ENCODE measurements at places on chromosomes 2 and 18.
A peak's percentile ranks its signal among the peaks of the same experiment; 100 is the strongest.

DNA sequence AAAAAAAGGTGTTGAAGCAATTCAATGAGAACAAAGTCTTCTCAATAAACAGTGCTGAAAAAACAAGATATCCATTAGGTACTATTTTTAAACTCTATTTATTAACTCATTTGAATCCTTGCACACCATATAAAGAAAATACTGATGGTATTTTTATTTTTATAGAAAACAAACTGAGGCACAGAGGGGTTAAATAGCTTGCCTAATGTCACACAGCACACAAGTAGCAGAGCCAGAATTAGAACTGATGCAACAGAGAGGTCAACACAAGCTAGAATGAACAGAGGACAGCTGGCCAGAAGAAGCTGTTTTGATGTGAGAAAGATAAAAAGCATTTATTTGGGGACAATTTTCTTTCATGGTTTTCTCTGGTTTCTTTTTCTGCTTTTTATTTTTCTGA lies 99.4 kb upstream of the RGPD4 start:
- no peak for DNase-seq

- DNase-seq, result no peak
These were observed 364.3 kb upstream of the SPHKAP start for GRCh38 chr2:228545748-228546145.

- peak; percentile 91 for DNase-seq
These were observed 14.6 kb upstream of the LAPTM4A start for GRCh38 chr2:20065885-20066602.

DNA sequence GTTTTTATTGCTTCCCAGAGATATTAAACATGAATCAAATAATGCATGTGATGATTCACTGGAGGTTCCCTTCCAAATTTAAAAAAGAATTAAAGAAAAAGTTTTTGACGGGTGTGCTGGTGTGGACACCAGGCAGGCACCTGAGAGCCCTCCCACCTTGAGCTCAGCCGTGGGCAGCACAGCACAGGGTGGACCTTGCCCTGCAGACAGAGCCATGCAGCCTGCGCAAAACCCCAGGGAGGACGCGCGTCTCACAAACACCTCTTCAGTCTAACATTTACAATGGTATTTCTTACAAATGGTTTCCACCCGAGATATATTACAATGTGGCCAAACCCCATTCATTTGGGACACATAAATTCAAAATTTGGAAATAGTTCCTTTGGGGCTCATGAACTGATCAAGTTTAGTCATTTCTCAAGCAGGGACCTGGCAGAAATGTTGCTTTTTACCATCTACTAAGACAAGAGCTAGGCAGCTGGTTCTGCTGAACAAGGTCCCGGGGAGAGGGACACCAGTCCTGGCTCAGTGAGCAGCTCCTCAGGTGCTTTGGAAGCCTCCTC lies 45.4 kb downstream of the ODC1 start:
- no peak for DNase-seq

DNA sequence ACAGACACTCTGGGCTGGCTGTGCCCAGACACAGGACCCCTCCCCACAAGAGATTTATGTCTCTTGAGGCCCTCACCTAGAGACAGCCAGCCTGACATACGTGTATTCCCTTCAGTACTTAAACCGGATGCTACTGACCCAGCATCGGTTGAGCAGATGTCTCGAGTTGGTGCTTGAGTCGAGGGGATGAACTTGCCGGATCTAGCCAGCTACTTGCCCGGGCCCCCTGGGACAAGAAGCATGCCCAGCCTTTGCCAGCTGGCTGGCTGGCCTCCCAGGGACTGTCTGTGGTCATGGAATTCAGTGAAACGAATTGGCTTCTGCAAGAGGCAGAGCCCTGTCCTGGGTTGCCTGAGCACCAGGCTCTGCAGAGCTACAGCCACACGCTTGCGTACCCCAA lies 36.0 kb downstream of the DNMT3A start:
- DNase-seq, result peak; percentile 91

DNA sequence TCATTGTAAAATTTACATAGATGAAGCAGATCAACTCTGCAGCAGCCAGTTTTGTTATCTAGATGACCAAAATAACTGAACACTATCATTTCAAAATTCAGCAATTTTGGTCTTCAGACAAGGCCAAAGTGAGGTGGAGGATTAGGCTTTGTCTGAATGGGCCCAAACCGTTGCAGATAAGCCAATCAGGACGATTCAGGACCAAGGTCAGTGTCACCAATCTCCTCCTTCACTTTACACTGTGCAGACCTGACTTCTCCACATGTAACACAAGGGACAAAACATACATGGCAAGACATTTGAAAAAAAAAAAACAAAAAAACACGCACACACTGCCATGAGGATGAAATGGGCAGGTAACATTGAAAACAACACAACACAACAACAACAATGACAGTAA lies 211.2 kb downstream of the NAPG start:
- DNase-seq, result no peak

DNA sequence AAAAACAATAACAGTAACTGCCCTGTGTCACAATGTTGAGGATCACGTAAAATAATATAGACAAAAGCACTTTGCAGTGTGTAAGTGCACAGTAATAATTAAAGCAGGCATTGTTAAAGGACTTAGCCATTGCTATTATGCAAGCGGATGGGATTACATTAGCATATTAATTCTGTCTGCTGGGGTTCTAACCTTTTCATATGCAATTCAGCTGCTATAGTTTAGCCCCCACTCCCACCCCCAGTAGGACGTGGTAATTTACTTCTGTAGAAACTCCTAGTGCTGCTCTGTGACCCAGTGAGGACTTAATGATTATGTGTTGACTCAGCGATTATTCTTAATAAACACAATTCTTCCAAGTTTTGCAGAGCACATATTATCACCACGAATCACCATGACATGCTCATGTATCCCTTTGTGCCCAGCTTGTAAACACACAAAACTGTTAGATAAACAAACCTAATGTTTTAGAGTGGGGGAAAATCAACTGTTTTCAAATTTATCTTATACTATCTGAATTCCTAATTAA lies 5.1 kb upstream of the ADAM23 start:
- DNase-seq, result no peak

- DNase-seq, result no peak
These were observed 111.5 kb upstream of the MGAT5 start for GRCh38 chr2:134142341-134142738.

DNA sequence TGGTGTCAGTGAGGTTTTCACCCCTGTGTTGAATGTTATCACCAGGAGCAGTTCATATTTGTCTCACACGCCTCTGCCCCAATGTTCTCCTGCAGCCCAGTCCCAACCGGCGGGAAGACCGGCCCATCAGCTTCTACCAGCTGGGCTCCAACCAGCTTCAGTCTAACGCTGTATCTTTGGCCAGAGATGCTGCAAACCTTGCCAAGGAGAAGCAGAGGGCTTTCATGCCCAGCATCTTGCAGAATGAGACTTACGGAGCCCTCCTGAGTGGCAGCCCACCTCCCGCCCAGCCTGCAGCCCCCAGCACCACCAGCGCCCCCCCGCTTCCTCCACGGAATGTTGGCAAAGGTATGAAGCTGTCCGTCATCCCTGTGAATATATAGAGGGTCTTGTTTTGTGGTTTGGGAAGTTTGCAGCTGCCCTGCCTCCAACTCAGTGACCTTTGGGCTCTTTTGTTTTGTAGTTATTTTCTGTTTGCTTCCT lies 35.1 kb downstream of the ITGB1BP1 start:
- DNase-seq, result no peak

DNA sequence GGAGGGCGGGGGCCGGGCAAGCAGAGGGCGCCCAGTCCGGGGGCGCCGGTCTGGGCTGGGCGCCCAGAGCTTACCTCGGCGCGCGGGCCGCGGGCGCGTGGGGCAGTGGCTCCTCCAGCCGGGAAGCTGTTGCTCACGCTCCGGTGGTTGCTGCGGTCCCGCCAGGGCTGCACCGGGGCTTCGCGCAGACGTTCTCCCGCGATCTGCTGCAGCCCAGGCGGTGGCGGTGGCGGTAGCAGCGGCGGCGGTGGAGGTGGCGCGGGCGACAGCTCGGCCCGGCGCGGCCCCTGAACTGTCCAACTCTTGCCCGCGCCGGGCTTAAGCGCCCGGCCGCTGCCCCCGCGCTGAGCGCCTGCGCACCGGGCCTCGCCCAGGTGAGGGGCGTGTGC lies 391 bp downstream of the ZNF385B start:
- DNase-seq, result peak; percentile 78

GRCh38 chr2:232053777-232054176 lies 92.3 kb downstream of the DIS3L2 start:
- no peak for DNase-seq
